T-helper 2 cell treated with Interferon-gamma antibody and Interleukin-4, amounts not matched to agents 5 μg/mL and 100 μg/mL, for 36 hours (primary cell): ENCODE measurements at places on chromosomes 5 and 9.

DNA sequence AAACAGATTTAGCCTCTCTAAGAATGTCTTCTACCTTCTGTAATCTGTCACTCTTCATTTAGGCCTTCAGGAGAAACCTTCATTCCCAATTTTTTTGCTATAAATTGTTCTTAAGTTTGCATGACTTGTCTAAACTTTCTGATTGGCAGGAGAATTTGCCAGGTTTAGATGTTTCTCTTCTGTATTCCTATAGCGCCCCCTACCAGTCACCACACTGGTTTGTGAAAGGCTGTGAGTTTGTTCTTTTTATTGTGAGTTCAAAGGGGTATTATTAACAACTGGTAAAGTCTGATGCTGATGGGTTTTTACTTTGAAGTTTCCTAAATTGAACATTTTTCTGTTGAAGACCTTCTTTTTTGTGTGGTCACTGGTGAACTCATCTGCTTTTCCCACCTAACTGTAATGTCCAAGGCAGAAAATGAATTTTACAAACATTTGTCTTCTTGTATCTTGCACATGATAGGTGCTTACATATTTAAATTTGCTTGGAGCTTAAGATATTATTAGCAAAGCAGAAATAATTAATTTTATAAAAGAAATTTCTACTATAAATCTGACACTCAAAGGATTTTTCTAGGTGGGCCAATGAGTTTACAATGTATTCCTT, 18.4 kb upstream of the F2RL2 start:
- H3K4me3 ChIP-seq: no peak overlapping the region
- H3K27me3 ChIP-seq: no peaks in the 10 kb centered on the region

DNA sequence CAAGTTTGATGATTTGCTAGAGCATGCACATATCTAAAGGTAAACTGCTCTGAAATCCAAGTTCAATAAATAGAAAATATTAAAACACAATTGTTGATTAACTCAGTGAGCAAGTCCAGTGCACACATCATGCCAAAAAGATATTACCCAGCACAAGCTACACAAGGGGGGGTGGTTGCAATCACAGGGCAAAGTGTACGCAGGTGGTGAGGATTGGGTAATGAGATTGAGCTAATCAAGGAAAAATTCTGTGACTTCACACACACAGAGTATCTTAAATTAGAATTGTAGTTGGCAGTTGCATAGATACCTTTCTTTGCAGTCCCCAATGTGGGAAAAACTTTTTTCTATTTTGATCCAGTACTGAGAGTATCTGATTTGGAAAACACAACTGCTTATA, 156.1 kb upstream of the NTRK2 start:
- DNase-seq: no peak
- H3K4me3 ChIP-seq: no peak overlapping the region
- H3K4me1 ChIP-seq: no peaks in the 10 kb centered on the region
- H3K27me3 ChIP-seq: no peaks in the 10 kb centered on the region

DNA sequence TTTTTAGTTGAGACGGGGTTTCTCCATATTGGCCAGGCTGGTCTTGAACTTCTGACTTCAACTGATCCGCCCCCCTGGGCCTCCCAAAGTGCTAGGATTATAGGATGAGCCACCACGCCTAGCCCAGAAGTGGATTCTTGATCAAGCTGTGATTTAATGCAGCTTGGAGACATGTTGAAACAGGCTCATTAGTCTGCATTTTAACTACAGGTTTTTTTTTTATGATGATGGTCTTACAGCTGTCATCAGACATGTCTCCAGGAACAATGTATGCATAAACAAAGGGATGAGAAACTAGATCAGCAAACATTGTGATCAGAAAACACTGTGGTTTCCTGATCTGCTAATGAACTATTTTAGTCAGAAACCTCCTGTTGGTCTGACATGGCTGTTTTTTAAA, 30.0 kb upstream of the PLPP1 start:
- peak overlapping the region; percentile 36 for H3K27ac ChIP-seq
- peaks cover 12% of the 10 kb centered on the region for H3K4me1 ChIP-seq
- H3K36me3 ChIP-seq: no peaks in the 10 kb centered on the region
- H3K27me3 ChIP-seq: no peaks in the 10 kb centered on the region
- peak overlapping the region; percentile 32 for H3K4me3 ChIP-seq

GRCh38 chr5:31987985-31988710, 186.0 kb downstream of the GOLPH3 start:
- DNase-seq: no peak
- H3K27ac ChIP-seq: no peak overlapping the region
- H3K36me3 ChIP-seq: no peaks in the 10 kb centered on the region
- H3K27me3 ChIP-seq: no peaks in the 10 kb centered on the region
- no peak overlapping the region for H3K4me3 ChIP-seq

DNA sequence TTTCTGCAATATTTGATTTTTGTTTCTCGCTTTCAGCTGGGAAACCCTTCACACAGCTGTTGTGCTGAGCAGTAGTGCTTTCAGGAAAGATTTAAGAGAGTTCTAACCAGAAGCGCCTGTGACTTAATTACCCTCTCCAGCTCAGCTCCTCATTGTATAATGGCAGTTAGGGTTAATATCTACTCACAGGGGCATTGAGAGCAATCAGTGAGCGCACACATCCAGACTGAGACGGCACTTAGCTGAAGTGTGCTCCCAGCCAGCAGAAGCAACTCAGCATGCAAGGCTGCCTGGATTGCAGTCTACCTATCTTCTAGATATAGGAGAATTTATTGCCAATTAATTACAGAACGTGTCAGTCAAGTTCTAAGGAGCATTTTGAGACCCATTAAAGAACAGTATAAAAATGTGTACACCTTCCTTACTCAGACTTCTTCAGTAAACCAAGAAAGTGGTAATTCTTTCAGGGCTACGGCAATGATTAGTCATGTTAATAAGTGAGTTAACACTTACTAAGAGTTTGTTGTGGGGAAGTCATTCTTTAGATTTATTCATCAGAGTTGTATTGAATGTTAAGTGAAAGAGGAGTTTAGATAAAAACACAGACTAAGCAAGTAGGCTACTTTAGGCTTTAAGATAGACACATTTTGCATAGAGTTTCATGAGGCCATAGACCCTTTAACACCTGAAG, 111.7 kb upstream of the PCAT7 start:
- no peaks in the 10 kb centered on the region for H3K27me3 ChIP-seq
- H3K27ac ChIP-seq: no peak overlapping the region
- H3K4me1 ChIP-seq: no peaks in the 10 kb centered on the region
- DNase-seq: no peak
- peaks cover 39% of the 10 kb centered on the region for H3K36me3 ChIP-seq

DNA sequence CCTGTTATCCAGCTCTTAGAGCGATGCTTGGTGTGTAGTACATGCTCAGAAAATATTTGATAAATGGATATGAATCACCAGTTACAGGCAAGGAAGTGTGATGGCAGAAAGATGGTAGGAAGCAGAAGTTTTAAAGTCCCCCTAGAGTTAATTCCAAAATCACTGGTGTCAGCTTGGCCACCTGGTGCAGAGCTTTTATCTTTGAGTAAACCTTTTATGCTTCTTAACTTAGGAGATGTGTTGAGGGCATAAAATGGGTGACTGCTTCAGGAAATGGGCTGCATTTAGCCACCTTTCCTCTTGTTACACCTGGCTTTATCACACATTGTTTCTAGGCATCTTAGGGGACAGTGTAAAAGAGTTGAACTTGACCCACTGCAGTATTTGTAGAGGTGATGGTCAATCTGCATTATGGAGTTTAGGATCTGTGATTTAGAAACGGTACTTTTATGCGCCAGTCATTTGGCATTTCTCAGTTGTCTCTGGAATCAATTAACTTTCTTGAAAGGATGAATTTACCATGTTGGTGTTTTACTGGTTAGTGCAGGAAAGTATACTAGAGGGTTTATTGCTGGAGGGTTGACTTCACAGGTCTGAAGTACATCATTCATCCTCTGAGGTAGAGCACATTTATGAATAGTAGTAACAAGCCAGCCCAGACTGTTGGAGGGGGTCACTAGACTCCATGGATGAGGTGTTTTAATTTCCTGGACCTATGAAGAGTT, 7.5 kb upstream of the FAM120AOS start:
- no peak for DNase-seq
- peak overlapping the region; percentile 45 for H3K27ac ChIP-seq
- H3K36me3 ChIP-seq: peaks cover 51% of the 10 kb centered on the region
- peak overlapping the region; percentile 27 for H3K4me3 ChIP-seq
- peaks cover 84% of the 10 kb centered on the region for H3K4me1 ChIP-seq

GRCh38 chr5:135190416-135191083, 156.5 kb upstream of the PITX1 start:
- H3K27me3 ChIP-seq: peaks cover 62% of the 10 kb centered on the region
- no peaks in the 10 kb centered on the region for H3K4me1 ChIP-seq
- no peak for DNase-seq
- no peak overlapping the region for H3K27ac ChIP-seq

- peaks cover 1% of the 10 kb centered on the region for H3K36me3 ChIP-seq
- H3K27ac ChIP-seq: no peak overlapping the region
- H3K4me1 ChIP-seq: peaks cover 34% of the 10 kb centered on the region
- peak; percentile 51 for DNase-seq
- H3K27me3 ChIP-seq: peaks cover 24% of the 10 kb centered on the region
Observed at GRCh38 chr5:61327760-61328753, 4.0 kb upstream of the ZSWIM6 start.

DNA sequence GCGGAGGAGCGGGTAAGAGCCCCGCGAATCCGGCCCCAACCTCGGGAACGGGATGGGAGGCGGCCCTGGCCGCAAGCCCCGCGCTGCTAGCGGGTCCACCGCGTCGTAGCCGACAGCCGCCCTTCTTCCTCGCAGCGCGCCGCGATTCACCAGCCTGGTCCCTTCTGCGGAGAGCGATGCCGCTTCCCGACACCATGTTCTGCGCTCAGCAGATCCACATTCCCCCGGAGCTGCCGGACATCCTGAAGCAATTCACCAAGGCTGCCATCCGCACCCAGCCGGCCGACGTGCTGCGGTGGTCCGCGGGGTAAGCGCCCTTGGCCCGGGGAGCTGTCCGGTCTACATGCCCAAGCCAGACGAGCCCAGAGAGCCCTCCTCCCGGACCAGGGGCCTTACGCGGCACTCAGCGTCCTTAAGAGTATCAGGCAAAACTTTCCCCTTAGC, 335 bp downstream of the ROPN1L start:
- H3K36me3 ChIP-seq: peaks cover 34% of the 10 kb centered on the region
- no peak overlapping the region for H3K27ac ChIP-seq
- peaks cover 7% of the 10 kb centered on the region for H3K27me3 ChIP-seq
- peak overlapping the region; percentile 86 for H3K4me3 ChIP-seq
- no peak for DNase-seq

GRCh38 chr5:83973925-83974815, 253.5 kb upstream of the HAPLN1 start:
- no peak overlapping the region for H3K4me3 ChIP-seq
- no peak overlapping the region for H3K27ac ChIP-seq
- no peaks in the 10 kb centered on the region for H3K27me3 ChIP-seq
- no peak for DNase-seq
- H3K4me1 ChIP-seq: no peaks in the 10 kb centered on the region
- no peaks in the 10 kb centered on the region for H3K36me3 ChIP-seq

GRCh38 chr5:139188558-139189270, 9.5 kb downstream of the SIL1 start:
- H3K36me3 ChIP-seq: peaks cover 9% of the 10 kb centered on the region

DNA sequence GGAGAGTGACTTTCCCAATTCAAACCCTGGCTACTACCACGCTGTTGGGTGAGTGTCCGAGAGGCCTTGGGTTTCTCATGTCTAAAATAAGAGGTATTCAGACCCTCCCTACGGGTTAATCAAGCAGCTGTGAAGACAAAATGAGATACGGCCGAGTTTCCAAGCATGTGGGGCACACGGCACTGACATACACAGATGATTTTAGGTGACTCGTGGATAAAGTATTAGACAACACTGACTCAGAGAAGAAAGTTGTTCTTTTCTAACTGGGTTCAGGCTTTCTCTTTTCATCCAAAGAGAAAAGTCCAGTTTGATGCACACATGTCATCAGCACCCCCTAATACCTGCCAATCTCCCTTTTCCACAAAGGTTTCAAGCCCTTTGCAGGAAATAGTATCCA, 15.6 kb downstream of the FOXI1 start:
- peaks cover 29% of the 10 kb centered on the region for H3K27me3 ChIP-seq
- H3K4me3 ChIP-seq: no peak overlapping the region

DNA sequence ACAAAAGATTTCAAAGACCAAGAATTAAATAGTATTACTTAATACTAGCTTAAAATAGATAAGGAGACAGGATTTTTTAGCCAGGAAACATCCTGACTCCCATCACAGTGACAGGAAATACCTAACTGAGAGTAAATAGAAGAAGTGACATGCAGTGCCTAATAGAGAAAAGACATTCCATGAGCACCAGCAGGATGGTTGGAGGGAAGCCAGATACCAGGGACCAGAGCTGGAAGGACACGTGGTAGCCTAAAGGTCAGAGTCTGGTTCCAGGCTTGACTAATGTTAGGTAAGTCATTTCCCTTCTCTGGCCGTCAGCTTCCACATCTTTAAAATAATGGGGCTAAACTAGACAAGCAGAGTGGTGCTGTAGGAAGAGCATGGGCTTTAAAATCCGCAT, 41.6 kb downstream of the CDK5RAP2 start:
- no peak overlapping the region for H3K4me3 ChIP-seq
- peaks cover under 1% of the 10 kb centered on the region for H3K4me1 ChIP-seq
- no peak overlapping the region for H3K27ac ChIP-seq

- no peaks in the 10 kb centered on the region for H3K36me3 ChIP-seq
- H3K4me1 ChIP-seq: no peaks in the 10 kb centered on the region
- H3K27ac ChIP-seq: no peak overlapping the region
- H3K4me3 ChIP-seq: no peak overlapping the region
- DNase-seq: no peak
Observed at GRCh38 chr5:174111287-174111973, 65.9 kb downstream of the NSG2 start.

DNA sequence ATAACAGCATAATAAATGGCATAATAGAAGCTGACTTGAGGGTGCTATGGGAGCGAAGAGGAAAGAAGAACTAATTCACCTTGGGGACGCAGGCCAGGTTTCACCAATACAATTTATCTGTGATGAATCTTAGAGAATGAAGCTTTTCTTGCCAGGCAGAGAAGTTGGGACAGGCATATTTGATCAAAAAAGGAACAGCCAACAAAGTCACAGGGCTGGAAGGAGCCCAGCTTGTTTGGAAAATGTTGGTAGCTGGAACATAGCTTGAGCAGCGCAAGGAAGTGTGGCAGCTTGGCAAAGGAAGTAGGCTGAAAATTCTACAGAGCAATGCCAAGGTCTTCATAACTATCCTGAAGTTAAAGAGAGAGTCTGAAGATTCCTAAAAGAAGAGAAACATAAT, 181.5 kb upstream of the OR13F1 start:
- no peak overlapping the region for H3K27ac ChIP-seq
- no peak for DNase-seq
- no peak overlapping the region for H3K4me3 ChIP-seq
- no peaks in the 10 kb centered on the region for H3K4me1 ChIP-seq

- peak overlapping the region; percentile 92 for H3K27ac ChIP-seq
- H3K27me3 ChIP-seq: peaks cover 8% of the 10 kb centered on the region
- DNase-seq: peak; percentile 79
- peak overlapping the region; percentile 88 for H3K4me3 ChIP-seq
- H3K36me3 ChIP-seq: peaks cover 7% of the 10 kb centered on the region
Observed at GRCh38 chr9:99057665-99058625, 47.0 kb upstream of the TGFBR1 start.
